ENCODE measurements at places on chromosomes 4 and X.
A peak's percentile ranks its signal among the peaks of the same experiment; 100 is the strongest.

DNA sequence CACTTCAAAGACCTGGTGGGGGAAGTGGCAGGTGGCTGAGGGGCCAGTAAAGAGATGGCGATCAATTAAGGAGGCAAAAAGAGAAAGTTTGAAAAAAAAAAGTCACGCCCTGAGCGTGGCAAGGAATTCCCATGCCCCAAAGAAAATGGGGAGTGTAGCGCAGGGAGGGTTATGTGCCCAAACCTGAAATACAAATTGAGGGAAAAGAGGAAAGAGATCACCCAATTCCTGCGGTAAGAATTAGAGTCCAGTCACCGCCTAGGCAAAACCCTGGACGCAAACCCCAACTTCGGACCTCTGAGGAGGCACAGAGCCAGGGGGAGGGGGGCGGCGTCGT, 595 bp downstream of the ENOX2 start:
- no peak for DNase-seq

- peak; percentile 46 for DNase-seq
Measured at GRCh38 chrX:63250253-63250868, 100.8 kb downstream of the SPIN4 start.

DNA sequence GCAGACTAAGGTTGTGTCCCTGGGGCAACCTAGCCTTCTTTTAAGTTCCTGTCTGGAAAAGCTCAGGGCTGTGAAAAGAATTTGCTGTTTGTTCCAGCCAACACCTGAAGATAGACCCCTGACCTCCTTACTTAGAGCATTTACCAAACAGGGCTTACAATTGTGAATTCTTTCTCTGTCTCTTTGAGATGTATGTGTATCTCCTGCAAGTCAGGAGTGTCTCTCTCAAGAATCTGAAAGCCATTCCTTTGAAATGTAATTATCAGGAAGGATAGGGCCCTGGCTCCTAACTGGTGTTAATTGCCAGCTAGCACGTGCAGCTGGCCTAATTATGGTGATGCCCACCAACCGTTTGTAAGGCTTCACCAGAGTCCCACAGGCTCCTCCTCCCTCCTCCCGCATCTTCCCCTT, 18.2 kb downstream of the CCNG2 start:
- no peak for DNase-seq

DNA sequence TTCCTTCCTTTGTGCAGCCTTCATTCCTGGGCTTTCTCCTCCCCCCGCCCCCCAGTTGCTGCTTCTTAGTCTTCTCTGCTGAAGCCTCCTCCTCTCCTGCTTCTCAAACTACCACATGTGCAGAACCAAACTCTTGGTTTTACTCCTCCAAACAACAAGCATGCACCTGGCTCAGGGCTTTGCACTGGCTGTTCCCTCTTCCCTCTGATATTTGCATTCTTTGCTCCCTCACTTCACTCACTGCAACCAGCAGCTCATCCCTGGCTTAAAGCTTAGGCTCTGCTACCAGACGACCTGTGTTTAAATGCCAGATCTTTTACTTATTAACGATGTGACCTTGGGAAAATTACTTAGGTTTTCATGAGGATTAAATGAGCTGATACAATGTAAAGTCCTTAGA, 51.4 kb downstream of the MED28 start:
- no peak for DNase-seq

GRCh38 chr4:89617317-89617716, 219.6 kb downstream of the SNCA start:
- no peak for DNase-seq
